Immature natural killer cell (primary cell): ENCODE measurements at places on chromosomes 4 and X. TPM values are rescaled to one million over a fixed set of nuclear protein-coding genes. Genes with fewer than 3 reads are reported as not detected.

- H3K27ac ChIP-seq = no peak overlapping the region
- H3K27me3 ChIP-seq = no peaks in the 10 kb centered on the region
- no peak for DNase-seq
- no peak overlapping the region for H3K4me3 ChIP-seq
Measured at GRCh38 chr4:149135062-149135461, 680.6 kb downstream of the IQCM start.

DNA sequence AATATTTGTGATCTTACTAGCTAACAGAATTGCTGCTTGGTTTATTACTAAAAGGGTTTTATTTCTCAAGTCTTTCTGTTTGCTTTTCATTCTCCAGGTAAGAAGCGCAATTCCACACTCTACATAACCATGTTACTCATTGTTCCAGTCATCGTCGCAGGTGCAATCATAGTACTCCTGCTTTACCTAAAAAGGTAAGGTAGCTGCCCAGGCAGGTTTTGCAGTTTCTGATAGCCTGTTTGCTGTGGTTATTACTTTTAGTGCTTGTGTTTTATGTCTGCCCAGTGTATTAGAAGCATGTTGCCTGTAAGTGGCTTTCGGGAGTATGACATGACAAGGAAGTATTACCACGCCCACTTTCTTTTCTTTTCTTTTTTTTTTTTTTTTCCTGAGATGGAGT lies 46.4 kb downstream of the IL13RA1 start:
- H3K36me3 ChIP-seq = no peaks in the 10 kb centered on the region
- no peak overlapping the region for H3K4me3 ChIP-seq
- H3K27ac ChIP-seq = no peak overlapping the region
- H3K27me3 ChIP-seq = peaks cover 4% of the 10 kb centered on the region

- no peak overlapping the region for H3K27ac ChIP-seq
- no peaks in the 10 kb centered on the region for H3K36me3 ChIP-seq
- DNase-seq = no peak
- no peaks in the 10 kb centered on the region for H3K4me1 ChIP-seq
Measured at GRCh38 chr4:106587558-106587957, 219.0 kb upstream of the GIMD1 start.

- peak overlapping the region; percentile 78 for H3K4me3 ChIP-seq
- H3K36me3 ChIP-seq = no peaks in the 10 kb centered on the region
- H3K4me1 ChIP-seq = peaks cover 41% of the 10 kb centered on the region
- no peak overlapping the region for H3K27ac ChIP-seq
- H3K27me3 ChIP-seq = peaks cover 27% of the 10 kb centered on the region
Measured at GRCh38 chr4:108171339-108172230, 2.9 kb upstream of the LEF1 start.

DNA sequence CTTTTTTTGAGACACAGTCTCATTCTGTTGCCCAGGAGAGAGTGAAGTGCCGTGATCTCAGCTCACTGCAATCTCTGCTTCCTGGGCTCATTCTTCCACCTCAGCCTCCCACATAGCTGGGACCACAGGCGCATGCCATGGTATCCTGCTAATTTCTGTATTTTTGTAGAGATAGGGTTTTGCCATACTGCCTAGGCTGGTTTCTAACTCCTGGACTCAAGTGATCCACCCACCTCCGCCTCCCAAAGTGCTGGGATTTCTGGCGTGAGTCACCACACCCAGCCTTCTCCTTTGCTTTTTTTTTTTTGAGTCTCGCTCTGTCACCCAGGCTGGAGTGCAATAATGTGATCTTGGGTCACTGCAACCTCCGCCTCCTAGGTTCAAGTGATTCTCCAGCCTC lies 94.1 kb downstream of the PDS5A start:
- H3K27ac ChIP-seq = no peak overlapping the region
- peaks cover 21% of the 10 kb centered on the region for H3K36me3 ChIP-seq
- H3K4me1 ChIP-seq = peaks cover 12% of the 10 kb centered on the region
- H3K27me3 ChIP-seq = peaks cover 3% of the 10 kb centered on the region
- DNase-seq = no peak

GRCh38 chr4:8306511-8307021 lies 37.0 kb downstream of the HTRA3 start:
- H3K27ac ChIP-seq = no peak overlapping the region
- H3K27me3 ChIP-seq = no peaks in the 10 kb centered on the region
- H3K36me3 ChIP-seq = no peaks in the 10 kb centered on the region
- H3K4me3 ChIP-seq = no peak overlapping the region
- DNase-seq = no peak

- no peaks in the 10 kb centered on the region for H3K36me3 ChIP-seq
- H3K4me3 ChIP-seq = no peak overlapping the region
- H3K27me3 ChIP-seq = peaks cover 2% of the 10 kb centered on the region
- H3K4me1 ChIP-seq = no peaks in the 10 kb centered on the region
Measured at GRCh38 chrX:150587585-150588503, 19.4 kb downstream of the MTM1 start.

- H3K4me1 ChIP-seq = no peaks in the 10 kb centered on the region
- H3K4me3 ChIP-seq = no peak overlapping the region
- H3K27me3 ChIP-seq = peaks cover 13% of the 10 kb centered on the region
- H3K36me3 ChIP-seq = no peaks in the 10 kb centered on the region
- H3K27ac ChIP-seq = no peak overlapping the region
Measured at GRCh38 chr4:121738780-121739535, 26.0 kb downstream of the SMIM43 start.

- H3K4me3 ChIP-seq = no peak overlapping the region
- no peak overlapping the region for H3K27ac ChIP-seq
- H3K36me3 ChIP-seq = no peaks in the 10 kb centered on the region
Measured at GRCh38 chrX:29478336-29479069, 736.9 kb upstream of the MAGEB2 start.

GRCh38 chrX:9033989-9034388 lies at the start of gene FAM9B:
TSS of gene FAM9B (minus strand) at chrX:9034127. CDS start at chrX:9032986, 1,141 bp downstream.
- no peak within 1 kb of the TSS for H3K4me3 ChIP-seq
- no peaks in the 10 kb centered on the region for H3K4me1 ChIP-seq
- no peak for DNase-seq

GRCh38 chr4:188403272-188403671 lies 264.0 kb downstream of the TRIML1 start:
- no peaks in the 10 kb centered on the region for H3K27me3 ChIP-seq
- no peak for DNase-seq
- H3K4me3 ChIP-seq = no peak overlapping the region
- H3K36me3 ChIP-seq = peaks cover 4% of the 10 kb centered on the region
- H3K4me1 ChIP-seq = no peaks in the 10 kb centered on the region
- no peak overlapping the region for H3K27ac ChIP-seq

- peaks cover 28% of the 10 kb centered on the region for H3K4me1 ChIP-seq
- no peak overlapping the region for H3K27ac ChIP-seq
- no peaks in the 10 kb centered on the region for H3K36me3 ChIP-seq
- no peaks in the 10 kb centered on the region for H3K27me3 ChIP-seq
- peak overlapping the region; percentile 50 for H3K4me3 ChIP-seq
Measured at GRCh38 chr4:109969919-109970318, 57.2 kb downstream of the EGF start.

DNA sequence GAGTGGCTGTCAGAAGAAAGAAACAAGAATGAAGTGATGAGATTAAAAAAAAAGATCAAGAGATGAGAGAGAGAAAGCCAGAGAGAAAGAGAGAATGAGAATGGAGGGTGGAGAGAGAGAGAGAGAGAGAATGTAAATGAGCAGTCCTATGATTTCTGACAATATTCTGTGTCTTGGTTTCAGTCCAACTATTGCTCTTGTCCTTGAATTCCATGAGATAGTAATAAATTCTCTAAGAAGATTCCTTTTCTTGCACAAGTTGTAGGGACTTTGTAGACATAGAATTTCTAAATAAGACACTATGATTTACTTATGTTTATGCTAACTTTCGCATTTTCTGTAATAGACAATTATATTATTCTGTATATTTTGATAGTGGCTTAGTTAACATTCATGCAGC lies 149.6 kb upstream of the CTSO start:
- no peak for DNase-seq
- no peaks in the 10 kb centered on the region for H3K4me1 ChIP-seq
- H3K36me3 ChIP-seq = no peaks in the 10 kb centered on the region
- H3K4me3 ChIP-seq = no peak overlapping the region
- H3K27ac ChIP-seq = no peak overlapping the region

DNA sequence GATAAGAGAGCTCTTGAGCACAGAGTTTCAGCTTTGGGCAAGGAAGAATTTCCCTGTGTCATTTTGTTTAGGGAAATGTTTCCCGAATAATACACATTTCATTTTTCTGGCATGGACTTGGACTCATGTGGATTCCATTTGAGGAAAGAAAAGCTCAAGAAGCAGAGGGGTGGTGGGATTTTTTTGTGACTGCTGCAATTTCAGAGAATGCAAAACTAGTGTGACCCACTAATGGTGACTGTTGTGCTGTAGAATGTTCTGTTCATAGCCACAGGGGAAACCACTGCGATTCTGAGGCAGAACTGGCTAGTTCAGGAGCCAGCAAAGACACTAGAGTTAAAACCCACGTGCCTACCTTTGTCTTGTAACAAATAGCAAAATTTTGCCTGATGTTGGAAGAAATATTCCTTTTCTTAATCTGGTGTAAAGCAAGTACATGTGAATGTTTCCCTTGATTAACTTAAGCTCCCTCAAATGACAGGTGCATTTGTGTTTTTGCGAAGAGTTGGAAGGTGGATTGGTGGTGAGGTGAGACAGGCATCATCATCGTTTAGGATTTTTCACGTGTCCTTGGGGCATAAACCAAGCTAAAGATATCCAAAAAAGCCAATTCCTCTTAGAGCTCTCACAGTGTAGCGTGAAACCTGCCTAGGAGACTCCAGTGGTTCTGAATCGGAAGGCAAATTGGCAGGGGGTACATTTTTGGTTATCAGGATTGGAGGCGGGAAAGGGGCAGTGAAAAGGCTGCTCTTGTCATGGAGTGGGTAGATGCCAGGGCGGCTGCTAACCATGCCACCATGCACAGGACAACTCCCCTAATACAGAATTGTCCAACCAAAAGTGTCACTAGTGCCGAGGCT lies 38.0 kb upstream of the FAM9C start:
- peak overlapping the region; percentile 66 for H3K4me3 ChIP-seq
- no peaks in the 10 kb centered on the region for H3K36me3 ChIP-seq
- H3K4me1 ChIP-seq = peaks cover 90% of the 10 kb centered on the region
- peak; percentile 43 for DNase-seq
- H3K27me3 ChIP-seq = peaks cover 6% of the 10 kb centered on the region

GRCh38 chr4:38591617-38592337 lies 72.2 kb upstream of the KLF3 start:
- no peak for DNase-seq
- H3K36me3 ChIP-seq = no peaks in the 10 kb centered on the region
- no peak overlapping the region for H3K4me3 ChIP-seq
- H3K27me3 ChIP-seq = no peaks in the 10 kb centered on the region
- no peak overlapping the region for H3K27ac ChIP-seq
- no peaks in the 10 kb centered on the region for H3K4me1 ChIP-seq

GRCh38 chr4:116070283-116070682 lies 956.9 kb upstream of the NDST4 start:
- DNase-seq = no peak
- H3K36me3 ChIP-seq = no peaks in the 10 kb centered on the region
- no peaks in the 10 kb centered on the region for H3K4me1 ChIP-seq
- H3K4me3 ChIP-seq = no peak overlapping the region
- H3K27ac ChIP-seq = no peak overlapping the region

DNA sequence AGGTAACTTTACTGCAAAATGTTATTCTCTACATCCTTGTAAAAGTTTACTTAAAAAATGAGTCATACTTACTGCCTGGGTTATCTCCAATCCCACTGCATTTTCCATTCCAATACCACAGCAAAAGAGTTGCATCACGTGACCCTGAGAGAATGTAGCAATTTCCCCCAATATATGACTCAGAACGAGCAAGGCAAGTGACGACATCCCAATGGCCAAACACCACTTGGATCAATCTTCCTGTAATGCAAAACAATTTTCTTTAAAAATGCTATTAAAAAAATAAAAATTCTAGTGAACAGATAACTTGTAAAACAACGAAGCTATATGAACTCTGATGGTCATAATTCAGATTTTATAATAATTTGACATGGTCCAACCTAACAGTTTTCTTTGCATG lies 224.3 kb downstream of the DCLK2 start:
- H3K27me3 ChIP-seq = no peaks in the 10 kb centered on the region
- no peaks in the 10 kb centered on the region for H3K4me1 ChIP-seq
- no peak overlapping the region for H3K27ac ChIP-seq

DNA sequence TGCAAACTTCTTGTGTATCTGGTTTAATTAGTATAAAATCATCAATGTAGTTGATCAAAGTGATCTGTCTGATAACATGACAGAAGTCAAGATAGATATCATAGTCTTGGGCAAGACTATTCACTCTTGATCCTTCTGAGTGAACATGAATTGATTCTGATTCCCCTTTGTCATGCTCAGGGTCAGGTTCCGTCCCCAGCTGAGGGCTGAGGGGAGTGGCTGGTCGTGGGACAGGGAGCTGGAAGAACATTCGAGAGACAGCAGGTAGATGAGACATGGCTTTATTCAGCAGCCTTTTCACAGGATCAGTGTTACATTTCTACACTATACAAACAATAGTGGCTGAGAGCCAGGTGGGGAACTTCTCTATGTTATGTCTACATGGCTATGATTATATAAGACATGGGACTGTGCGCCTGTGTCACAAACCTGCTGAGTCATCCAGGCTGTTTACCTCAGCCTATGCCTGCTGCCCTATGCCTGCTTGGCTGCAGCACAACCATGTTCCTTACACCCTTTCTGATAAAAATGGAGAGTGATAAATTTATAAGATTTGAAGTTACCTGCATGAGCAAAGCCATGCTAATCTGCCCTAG lies 586.9 kb upstream of the NR3C2 start:
- no peaks in the 10 kb centered on the region for H3K27me3 ChIP-seq
- DNase-seq = no peak
- H3K27ac ChIP-seq = no peak overlapping the region
- no peaks in the 10 kb centered on the region for H3K4me1 ChIP-seq
- H3K4me3 ChIP-seq = no peak overlapping the region
- H3K36me3 ChIP-seq = no peaks in the 10 kb centered on the region

- DNase-seq = peak; percentile 51
- H3K27me3 ChIP-seq = no peaks in the 10 kb centered on the region
- H3K27ac ChIP-seq = no peak overlapping the region
- no peak overlapping the region for H3K4me3 ChIP-seq
- peaks cover 7% of the 10 kb centered on the region for H3K4me1 ChIP-seq
- no peaks in the 10 kb centered on the region for H3K36me3 ChIP-seq
Measured at GRCh38 chrX:123884809-123885408, 25.1 kb downstream of the XIAP start.

The GAGE2A gene
- not detected for polyA plus RNA-seq

The SSX1 gene
- polyA plus RNA-seq = not detected

The NDUFB11 gene
- polyA plus RNA-seq = 124 TPM

The CCKAR gene
- polyA plus RNA-seq = not detected

The MID1 gene
- polyA plus RNA-seq = not detected

The ADH1B gene
- not detected for polyA plus RNA-seq

The FATE1 gene
- not detected for polyA plus RNA-seq

The AIFM1 gene
- 29.0 TPM for polyA plus RNA-seq
